ENCODE measurements at places on chromosomes 1 and 21.
A peak's percentile ranks its signal among the peaks of the same experiment; 100 is the strongest.

GRCh38 chr21:42685036-42685435 lies 31.6 kb downstream of the PDE9A start:
- DNase-seq, result no peak

GRCh38 chr1:154193821-154194220 lies 1.9 kb upstream of the TPM3 start:
- no peak for DNase-seq

DNA sequence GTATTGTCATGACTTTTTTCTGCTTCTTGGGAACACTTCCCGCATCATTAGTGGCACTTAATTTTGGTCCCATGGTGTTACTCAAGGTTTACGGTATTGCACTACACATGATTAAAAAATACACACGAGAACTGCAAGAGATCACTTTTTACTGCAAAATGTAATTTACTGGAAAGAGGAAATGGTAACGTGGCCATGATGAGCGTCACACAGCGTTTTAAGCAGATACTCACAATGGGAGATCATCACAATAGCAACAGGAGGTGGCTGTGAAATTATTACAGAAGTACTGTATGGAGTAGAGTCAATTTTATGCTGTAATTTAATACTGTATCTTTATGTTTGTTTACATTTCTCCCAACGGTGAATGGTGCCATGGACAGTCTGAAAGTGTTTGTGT lies 1510.3 kb downstream of the AMY1C start:
- no peak for DNase-seq

GRCh38 chr1:6513320-6513801 lies 21.9 kb upstream of the PLEKHG5 start:
- DNase-seq, result no peak

DNA sequence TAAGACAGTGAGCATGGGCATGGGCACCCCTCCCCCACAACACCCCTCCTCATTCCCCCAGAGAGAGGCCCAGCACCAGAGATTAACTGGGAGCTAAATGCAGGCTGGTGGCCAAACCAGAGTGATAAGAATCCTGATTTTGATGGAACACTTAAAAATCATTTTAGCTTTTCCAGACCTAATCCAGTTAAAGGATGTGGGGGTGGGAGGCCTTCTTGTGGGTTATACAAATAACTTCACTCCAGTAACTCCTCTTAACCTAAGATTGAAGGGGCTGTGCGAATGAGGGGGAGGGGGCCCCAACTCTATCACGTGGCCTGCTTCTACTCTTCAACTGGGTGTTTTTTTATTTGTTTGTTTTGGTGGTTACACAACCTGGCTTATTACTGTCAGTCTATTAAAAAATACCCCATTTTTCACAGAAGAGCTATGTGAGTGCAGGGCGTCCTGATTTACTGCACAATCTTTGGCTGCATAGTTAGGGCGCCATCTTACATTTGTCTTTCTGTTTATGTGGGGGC lies 398.1 kb upstream of the LYPLAL1 start:
- no peak for DNase-seq

DNA sequence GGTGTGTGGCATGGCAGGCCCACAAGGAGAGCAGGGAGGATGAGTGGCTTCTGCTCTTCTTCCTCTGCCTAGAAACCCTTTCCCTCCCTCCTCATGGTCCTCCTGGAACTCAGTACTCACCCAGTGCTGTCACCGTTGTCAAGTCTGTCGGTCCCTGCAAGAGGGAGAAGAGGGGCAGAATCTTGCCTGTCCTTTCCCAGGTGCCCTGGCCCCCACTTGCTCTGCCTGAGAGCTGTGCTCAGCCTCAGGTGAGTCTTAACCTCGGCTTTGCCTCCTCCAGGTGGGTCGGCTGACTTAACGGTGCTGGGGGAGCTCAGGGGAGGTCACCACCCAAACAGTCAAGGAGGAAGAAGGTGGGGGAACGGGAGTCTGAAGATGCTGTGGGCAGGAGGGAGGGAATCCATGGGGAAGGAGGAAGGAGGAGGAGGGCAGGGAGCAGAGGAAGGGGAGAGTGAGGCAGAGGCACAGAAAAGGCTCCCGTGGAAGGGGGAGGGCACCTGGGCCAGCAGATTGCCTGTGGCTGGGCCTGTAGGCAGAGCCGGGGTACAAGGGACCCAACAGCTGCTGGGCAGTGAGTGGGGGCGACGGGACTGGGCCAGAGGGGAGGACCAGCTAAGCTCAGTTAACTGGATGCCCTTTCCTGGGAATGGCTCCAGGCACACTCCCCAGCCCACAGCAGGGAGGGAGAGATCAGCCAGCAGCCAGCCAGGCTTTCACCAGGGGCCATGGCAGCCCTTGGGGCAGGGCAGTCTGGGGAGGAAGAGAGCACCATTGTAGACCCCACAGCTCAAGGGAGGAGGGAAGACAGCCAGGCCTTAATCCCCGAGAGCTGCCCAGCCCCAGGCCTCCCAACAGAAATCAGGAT lies 26.3 kb downstream of the CTNNBIP1 start:
- DNase-seq, result no peak

- no peak for DNase-seq
Observed at GRCh38 chr21:45339421-45340402, 52.0 kb upstream of the POFUT2 start.

- no peak for DNase-seq
Observed at GRCh38 chr1:25563330-25564215, 20.2 kb downstream of the LDLRAP1 start.

DNA sequence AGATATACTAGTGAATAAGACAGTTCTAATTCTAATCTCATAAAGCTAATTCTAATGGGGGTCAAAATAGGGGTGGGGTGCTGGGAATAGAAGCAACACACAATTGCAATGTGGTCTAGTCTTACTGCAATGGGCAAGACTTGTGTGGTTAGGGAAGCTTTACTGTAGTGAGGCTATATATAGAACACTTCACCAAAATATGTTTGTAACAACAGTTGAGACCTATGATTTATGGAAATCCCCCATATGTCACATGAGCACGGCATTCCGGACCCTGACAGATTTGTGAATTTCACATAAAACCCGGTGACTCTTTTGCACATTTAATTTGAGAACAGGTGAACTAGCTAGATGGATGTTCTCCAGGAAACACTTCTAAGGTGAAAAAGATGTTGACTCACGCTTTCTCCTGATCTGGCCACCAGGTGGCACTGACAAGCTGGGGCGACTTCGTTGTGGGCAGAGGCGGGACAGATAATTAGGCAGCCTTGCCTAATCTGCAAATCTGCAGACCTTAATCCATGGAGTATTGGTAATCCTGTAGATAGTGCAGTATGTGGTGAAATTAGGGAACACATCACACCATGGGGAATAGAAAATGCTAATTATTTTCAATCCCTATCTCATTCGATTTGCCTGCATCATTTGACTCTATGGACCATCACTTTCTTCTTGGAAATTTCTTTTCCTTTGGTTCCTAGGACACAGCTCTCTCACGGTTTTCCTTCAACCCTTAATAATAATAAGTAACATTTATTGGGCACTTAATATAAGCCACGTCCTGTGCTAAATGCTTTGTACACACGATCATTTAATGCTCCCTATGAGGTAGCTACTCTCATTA lies 37.7 kb downstream of the KIAA0040 start:
- DNase-seq, result peak; percentile 58

DNA sequence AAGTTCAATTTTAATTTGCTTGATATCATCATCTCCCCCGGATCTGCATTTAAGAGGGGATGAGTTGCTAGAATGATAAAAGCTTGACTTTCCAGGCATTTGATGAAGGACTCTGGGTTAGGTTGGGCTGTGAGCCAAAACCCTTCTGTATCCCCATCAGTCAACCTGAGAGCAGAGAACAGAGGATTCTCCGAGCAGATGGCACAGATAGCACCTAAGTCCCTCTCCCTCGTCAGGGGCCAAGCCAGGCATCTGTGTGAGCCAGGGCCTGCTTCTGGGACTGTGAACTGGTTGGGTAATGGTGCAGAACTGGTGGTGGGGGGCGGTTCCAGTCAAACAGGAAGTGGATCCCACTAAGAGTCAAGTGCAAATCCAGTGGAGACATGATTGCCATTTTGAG lies 205.8 kb downstream of the TNR start:
- DNase-seq, result no peak

DNA sequence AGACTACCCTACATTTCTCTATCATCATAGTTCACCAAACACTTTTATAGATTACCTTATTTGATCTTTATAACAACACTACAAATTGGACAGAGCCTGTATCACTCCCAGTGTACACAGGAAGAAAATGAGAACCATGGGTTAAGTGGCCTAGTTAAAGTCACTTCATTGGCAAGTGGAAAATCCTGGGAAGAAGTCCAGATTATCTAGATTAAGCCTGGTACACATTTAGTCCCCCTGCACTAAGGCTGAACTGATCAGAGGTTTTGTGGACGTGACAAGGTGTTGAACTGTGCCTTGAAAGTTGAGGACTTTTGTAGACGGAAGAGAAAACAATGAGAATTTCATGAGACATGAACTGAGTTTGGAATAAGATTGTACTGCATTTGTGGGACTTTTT lies 7.5 kb upstream of the USH2A start:
- no peak for DNase-seq

DNA sequence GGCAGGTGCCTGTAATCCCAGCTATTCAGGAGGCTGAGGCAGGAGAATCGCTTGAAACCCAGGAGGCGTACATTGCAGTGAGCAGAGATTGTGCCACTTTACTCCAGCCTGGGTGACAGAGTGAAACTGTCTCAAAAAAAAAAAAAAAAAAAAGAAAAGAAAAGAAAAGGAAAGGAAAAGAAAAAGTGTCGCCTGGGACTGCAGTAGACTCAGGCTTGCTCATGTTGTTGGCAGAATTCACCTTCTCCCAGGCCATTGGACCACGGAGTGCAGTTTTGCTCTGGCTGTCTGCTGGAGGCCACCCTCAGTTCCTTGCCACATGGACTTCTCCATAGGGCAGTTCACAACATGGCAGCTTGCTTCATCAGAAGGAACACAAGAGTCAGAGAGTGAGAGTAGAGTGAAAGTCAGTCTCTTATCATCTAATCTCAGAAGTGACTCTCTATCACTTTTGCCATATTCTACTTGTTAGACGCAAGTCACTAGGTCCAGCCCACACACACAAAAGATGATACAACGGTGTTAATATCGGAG lies 29.2 kb downstream of the BCAS2 start:
- DNase-seq, result no peak

- DNase-seq, result no peak
Observed at GRCh38 chr1:34603594-34603993, 151.3 kb upstream of the GJB5 start.

DNA sequence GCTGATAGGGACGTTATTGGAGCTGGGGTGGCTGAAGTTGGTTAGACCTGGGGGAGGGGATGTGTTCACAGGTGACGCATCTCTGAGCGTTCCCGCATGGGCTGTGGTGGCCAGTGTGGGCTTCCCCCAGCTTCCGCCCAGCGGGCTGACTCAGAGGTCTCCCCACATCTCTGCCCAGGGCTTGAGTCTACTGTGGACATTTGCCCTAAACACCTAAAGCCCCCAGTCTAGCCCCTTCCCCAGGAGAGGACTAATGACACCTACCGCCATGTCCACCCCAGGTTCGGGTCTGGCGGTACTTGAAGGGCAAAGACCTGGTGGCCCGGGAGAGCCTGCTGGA lies 2.0 kb downstream of the AGRN start:
- DNase-seq, result no peak

DNA sequence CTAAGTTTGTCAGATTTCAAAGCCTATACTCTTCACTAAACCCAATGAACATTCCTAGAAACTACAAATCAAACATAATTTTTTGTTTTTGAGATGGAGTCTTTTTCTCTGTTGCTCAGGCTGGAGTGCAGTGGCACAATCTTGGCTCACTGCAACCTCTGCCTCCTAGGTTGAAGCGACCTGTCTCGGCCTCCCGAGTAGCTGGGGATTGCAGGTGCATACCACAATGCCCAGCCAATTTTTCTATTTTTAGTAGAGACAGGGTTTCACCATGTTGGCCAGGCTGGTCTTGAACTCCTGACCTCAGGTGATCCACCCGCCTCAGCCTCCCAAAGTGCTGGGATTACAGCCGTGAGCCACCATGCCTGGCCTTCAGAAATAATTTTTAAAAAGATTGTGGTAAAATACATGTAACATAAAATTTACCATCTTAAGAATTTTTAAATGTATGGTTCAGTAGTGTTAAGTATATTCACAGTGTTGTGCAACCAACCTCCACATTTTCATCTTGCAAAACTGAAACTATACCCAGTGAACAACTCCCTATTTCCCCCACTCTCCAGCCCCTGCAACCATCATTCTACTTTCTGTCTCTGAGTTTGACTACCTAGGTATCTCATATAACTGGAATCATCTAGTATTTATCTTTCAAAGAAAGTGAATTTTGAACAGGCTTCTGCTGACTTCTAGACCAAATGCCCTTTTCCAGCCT lies 2.7 kb upstream of the CFAP141 start:
- DNase-seq, result no peak

DNA sequence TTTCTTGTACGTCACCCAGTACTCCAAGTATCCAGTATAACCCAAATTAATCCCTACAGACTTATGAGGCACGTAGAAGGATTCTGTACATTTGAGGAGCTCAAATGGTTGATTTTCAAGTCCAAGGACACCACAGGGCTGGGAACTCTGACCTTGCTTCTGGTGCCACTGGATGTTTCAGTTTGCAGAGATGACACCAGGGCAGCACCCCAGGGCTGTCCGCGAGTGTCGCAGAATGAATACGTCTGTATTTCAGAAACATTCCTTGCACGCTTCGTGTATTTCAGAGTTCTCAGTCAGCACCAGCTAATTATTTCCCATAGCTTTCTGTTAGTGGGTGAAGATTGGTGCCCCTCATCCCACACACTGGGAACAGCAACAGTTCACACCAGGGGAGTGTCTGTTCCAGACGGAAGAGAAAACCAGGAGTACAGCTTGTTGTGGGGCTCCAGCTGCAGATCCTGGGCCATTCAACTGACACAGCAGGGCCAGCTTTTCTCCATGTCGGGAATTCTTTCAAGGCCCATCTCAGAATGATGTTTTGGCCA lies 159.2 kb downstream of the RHOU start:
- DNase-seq, result no peak

DNA sequence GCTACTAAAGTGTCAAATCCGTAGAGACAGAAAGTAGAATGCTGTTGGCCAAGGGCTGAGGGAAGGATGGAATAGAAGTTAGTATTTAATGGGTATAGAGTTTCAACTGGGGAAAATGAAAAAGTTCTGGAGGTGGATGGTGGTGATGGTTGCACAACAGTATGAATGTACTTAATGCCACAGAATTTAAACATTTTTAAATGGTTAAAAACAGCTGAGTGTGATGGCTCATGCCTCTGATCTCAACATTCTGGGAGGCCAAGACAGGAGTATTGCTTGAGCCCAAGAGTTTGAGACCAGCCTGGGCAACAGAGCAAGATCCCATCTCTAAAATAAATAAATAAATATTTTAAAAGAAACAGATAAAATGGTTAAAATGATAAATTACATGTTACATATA lies 44.5 kb downstream of the PIK3R3 start:
- no peak for DNase-seq

- DNase-seq, result no peak
Observed at GRCh38 chr1:228226956-228227791, 19.3 kb downstream of the OBSCN start.

- no peak for DNase-seq
Observed at GRCh38 chr1:65615859-65616258, 176.8 kb upstream of the PDE4B start.

- DNase-seq, result peak; percentile 36
Observed at GRCh38 chr1:172394141-172394751, 26.2 kb upstream of the C1orf105 start.

GRCh38 chr1:197917805-197918651 lies 856 bp downstream of the LHX9 start:
- no peak for DNase-seq

GRCh38 chr1:211543025-211543424 lies 35.9 kb downstream of the SLC30A1 start:
- DNase-seq, result no peak

- no peak for DNase-seq
Observed at GRCh38 chr1:193176113-193176512, 10.3 kb downstream of the B3GALT2 start.

- DNase-seq, result no peak
Observed at GRCh38 chr1:214010717-214011116, 22.9 kb downstream of the PROX1 start.

Measured in T follicular helper cell (primary cell).